ENCODE measurements at places on chromosomes 11 and 22. TPM values are rescaled to one million over a fixed set of nuclear protein-coding genes. Genes with fewer than 3 reads are reported as not detected.

The ART1 gene
- not detected for total RNA-seq

DNA sequence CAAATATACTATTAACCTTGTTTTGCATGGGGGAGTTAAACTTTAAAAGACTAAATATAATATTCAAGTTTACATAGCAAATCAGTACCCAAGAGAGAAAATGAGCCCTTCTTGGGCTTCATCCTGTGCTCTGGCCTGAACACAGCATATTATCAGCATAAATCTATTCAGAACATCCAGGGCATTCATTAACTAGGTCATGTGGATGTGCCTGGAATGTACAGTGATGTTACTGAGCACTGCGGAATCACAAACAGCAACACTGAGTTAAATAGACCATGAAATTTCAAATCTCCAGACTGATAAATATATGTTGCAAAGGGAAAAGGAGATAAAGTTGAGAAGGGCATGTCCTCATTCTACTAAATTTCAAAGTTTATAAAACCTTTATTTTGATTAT is 426.4 kb downstream of the AASDHPPT start:
- no peak for DNase-seq

The MAP6 gene
- total RNA-seq, result not detected

GRCh38 chr22:32482708-32483107 is 8.1 kb downstream of the FBXO7 start:
- DNase-seq, result peak; percentile 44

The ZNF70 gene
- 3.2 TPM for total RNA-seq

The HEPN1 gene
- not detected for total RNA-seq

All from K562 (cell line).